ENCODE measurements at places on chromosomes 16 and 17.

GRCh38 chr17:76528528-76529223 lies 8.8 kb downstream of the CYGB start:
- peak; percentile 54 for DNase-seq

DNA sequence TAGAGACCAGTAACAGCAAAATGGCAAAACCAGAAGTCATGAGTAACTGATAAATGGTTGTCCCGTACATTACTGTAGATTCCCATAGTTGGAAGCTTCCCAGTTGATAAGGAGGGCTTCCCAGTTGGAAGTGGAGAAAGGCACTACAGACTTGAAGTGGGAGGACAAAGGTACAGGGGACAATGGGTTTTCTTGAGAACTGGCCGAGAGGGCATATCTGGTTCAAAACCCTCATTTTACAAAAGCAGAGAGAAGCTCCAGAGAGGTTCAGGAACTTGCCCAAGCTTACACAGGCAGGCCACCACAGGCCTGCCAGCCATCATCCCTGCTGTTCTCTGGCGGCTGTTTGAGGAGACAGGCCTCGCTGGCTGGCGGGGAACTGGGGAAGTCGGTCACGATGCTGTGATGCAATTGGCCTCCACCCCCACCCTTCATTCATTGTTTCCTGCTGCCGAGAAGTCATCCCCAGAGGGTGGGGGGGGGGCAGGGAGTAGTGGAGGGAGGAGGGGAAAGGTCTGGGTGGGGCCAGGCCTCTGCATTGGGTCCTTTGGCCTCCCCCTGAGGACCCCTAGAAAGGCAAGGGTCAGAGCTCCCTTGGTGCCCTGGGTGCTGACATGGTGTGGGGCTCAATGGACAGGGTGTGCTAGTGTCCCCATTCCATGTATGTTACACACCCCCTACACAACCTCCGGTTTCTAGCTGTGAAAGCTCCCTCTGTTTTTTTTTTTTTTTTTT lies 3.0 kb downstream of the UBALD2 start:
- DNase-seq, result no peak

- DNase-seq, result no peak
These were observed 5.6 kb upstream of the PGS1 start for GRCh38 chr17:78372841-78373240.

- DNase-seq, result peak; percentile 68
These were observed 14.6 kb downstream of the FCSK start for GRCh38 chr16:70468776-70469525.

DNA sequence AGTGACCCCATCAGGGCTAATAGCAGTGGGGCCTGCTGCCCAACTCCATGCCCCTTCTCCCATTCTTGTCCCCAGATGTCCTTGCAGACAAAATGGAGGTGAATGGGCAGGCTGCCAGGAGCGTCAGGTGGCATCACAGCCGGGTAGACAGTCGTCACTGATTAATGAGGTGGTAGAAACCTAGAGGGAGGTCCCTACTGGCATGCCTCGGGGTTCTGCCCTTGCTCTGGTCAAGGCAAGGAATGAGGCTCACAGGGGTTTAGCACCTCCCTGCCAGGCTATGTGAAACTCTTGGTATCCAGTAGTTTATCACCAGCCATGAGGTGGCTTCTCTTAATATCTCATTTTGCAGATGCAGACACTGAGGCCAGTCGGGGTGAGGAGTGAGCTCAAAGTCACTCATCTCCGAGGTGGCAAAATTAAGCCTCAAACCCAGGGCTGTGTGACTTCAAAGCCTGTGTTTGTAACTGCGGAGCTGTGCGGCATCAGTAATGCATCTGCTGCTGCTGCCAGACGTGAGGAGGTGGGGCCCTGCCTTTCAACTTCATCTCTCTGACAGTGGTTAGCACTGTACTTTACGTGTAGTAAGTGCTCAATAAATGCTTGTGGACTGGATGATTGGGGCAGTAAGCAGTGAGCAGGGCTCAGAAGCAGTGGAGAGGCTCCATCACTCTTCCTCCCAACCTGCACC lies 21.3 kb downstream of the RAI1 start:
- no peak for DNase-seq

DNA sequence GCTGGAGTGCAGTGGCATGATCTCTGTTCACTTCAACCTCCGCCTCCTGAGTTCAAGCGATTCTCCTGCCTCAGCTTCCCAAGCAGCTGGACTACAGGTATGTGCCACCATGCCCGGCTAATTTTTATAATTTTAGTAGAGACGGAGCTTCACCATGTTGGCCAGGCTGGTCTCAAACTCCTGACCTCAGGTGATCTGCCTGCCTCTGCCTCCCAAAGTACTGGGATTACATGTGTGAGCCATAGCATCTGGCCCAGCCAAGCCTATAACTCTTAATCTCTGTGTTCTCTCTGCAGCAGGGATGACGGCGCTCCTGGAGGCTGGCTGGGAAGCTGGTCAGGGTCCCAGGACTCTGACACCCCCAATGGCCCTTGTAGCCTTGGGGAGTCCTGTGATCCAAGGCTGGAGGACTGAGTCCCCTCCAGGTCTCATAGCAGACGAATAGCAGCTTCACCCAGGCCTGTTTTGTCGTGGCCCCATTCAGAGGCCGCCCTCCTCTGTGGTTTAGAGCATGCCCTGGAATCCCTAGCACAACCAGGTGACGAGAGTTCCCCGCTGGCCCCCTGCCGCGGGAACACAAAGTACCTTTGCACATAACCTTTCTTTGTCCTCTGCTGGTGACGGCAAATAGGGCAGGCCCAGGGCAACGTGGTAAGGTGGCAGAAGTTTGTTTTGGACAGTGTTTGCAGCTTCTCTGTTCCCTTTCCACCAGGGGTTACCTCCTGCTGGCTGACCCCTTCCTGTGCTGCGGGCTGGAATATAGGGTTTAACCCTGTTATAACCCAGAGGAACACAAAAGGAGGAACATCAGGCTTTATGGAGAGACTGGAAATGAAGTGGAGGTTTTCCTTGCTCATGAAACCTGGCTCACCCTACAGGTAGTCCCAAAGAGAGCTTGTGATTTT lies 43.0 kb upstream of the TOB1 start:
- DNase-seq, result peak; percentile 66

- no peak for DNase-seq
These were observed 210.4 kb upstream of the ELAC2 start for GRCh38 chr17:13228225-13228624.

DNA sequence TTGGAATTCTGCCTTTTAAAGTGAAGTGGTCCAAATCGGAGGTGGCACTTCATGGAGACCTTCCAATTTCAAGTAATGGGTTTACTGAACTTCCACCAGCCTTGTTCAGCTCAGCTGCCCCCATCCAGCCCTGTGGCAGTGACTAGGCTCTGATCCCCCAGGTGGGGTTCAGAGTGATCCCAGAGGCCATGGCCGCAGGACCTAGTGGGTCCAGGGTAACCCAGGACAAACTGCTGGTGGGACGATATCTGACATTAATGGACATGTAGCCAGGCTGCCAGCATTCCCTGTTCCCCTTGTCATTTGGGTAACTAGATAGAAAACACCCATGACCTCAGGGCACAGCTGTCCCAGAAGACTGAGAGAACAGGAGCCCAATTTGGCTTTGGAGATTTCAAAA lies 209.9 kb downstream of the GSG1L start:
- DNase-seq, result no peak

DNA sequence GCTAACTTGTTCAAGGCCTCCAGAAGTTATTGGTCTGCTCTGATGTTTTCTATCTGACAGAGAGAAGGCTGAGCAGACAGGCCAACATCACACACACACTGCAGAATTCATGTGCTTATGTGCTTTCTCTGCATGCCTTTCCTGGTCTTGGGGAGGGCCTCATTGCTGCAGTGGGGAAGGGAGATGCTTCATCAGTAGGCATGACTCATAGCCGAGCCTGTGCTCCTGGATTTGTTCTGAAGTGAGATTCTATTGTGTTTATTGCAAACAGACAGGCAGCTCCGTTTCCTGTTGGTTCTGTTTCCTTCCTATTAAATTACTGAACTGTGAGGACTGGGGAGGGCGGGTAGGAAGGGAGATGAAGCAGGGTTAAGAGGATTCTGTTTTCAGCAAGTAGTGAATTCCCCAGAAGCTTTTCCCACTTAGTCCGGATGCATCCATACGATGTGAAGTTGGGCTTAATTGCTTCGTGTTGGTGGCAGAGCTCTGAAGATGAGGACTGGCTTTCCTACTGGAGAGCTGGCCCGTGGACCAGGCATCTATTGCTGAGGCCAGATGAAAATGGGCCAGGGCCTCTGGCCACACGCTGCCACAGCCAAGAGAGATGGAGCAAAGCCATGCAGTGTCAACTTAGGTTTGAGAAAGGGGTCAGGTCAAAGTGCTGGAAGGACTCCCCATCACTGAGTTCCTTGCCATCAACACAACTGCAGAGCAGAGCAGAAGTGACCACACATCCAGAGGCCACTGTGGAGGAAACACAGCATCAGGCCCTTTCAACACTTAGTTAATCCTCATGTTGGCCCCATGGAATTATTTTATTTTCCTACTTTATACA lies 179.3 kb downstream of the UTP18 start:
- DNase-seq, result no peak

DNA sequence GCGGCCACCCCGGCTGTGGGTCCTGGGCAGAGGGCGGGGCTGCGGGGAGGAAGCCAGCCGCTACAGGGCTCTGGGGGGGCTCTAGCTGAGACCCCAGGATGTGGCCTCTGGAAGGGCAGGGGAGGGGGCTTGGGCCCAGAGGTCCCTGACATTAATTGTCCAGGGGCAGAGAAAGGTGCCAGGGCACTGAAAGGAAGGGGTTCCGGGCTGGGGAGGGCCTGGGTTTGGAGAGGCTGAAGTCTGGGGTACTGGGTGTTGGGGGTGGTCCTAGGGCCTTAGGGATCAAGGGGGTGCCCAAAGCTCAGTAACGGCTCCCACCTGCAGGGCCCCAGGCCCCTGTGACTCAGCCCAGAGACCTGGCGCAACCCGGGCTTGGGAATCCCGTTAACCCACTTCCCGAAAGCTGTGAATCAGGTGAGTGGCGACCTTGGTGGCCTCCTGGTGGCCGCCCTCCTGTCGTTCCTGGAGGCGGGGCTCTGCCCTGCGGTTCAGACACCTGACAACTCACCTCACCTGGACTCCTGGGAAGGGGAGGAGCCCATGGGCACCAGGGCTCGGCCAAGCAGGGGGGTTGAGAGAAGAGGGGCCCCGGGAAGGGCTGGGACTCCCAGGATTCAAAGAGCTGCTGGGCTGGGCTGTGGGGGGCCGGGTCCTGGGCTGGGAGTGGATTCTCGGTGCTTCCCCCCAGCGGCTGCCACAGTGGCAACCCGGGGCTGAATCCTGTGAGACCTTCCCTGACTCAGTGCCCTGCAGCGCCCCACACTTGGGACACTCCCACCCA lies 465 bp upstream of the PRSS22 start:
- peak; percentile 86 for DNase-seq

- no peak for DNase-seq
These were observed 16.4 kb downstream of the USP36 start for GRCh38 chr17:78824240-78824639.

GRCh38 chr17:78234261-78234865 lies 2.9 kb downstream of the TMEM235 start:
- DNase-seq, result no peak

DNA sequence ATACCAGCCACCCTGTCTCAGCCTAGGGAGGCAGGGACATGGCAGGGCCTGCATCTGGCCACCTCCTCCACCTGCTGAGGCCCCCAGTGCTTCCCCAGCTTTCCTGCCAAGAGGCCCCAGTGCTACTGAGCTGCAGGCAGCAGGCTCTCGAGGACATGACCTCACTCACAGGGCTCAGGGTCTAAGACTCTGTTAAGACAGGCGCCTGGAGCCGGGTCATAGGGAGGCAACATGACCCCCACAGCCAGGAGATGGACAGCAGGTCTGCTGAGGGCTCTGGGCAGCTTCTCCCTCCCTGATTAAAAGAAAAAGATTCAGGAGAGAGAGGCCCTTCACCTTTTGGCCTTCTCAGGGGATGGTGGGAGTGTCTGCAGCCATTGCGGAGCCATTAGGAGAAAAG lies 23.2 kb upstream of the FASN start:
- no peak for DNase-seq

GRCh38 chr17:61389670-61390478 lies 9.8 kb upstream of the TBX2 start:
- DNase-seq, result peak; percentile 89

DNA sequence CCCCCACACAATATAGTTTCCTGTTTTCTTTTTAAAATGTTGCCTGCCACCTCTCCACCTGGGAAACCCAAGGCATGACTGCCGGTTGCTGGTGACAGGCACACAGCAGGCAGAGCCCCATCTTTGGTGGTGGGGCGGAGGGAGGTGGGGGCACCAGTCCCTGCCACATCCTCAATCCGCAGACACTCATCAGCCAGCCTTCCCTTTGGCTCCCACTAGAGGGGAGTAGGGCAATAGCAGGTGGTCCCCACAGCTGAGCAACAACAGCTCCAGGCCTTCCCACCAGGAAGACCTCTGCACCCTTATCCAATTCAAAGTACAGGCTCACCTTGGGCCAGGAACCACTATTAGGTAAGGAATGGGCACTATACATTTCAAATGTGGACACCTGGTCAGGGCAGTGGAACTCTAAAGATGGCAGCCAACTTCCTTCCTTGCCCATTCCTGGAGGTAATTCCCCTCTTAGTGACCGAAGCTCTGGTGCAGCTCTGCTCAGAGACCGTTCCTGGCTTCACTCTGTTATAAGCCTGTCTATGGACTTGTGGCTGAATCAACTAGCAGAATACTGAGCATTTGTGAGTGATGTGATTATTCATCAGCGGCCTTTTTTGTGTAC lies 13.9 kb downstream of the RECQL5 start:
- DNase-seq, result no peak

GRCh38 chr16:80936410-80936809 lies 70.3 kb downstream of the CMC2 start:
- DNase-seq, result no peak

- no peak for DNase-seq
These were observed 91.7 kb downstream of the BCAS3 start for GRCh38 chr17:60769327-60769726.

GRCh38 chr17:33682599-33682998 lies 389.5 kb upstream of the ASIC2 start:
- DNase-seq, result no peak

GRCh38 chr17:55327225-55328088 lies 62.7 kb downstream of the HLF start:
- no peak for DNase-seq

- DNase-seq, result peak; percentile 51
These were observed 68.6 kb downstream of the SEC14L1 start for GRCh38 chr17:77209330-77209748.

DNA sequence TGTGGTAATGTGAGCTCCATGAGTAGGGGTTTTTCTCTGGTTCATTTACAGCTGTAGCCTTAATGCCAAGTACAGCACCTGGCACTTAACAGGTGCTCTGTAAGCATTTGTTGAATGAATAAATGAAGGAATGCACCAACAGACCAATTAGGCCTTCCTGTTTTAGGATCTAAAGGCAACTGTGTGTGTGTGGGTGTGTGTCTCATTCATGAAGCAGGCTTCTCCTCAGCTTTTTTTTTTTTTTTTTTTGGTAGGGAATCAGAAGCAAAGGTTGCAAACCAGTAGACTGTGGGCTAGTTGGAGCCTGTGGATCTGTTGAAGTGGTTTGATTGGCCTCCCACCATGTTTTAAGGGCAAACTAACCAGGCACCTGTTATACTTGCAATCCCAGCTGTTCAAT lies 48.1 kb downstream of the HS3ST2 start:
- DNase-seq, result no peak

Measured in left lung (tissue), 14 donors.